ENCODE measurements at places on chromosomes 16 and 17.

- no peak for DNase-seq
Measured at GRCh38 chr17:50055055-50055425, 870 bp upstream of the ITGA3 start.

DNA sequence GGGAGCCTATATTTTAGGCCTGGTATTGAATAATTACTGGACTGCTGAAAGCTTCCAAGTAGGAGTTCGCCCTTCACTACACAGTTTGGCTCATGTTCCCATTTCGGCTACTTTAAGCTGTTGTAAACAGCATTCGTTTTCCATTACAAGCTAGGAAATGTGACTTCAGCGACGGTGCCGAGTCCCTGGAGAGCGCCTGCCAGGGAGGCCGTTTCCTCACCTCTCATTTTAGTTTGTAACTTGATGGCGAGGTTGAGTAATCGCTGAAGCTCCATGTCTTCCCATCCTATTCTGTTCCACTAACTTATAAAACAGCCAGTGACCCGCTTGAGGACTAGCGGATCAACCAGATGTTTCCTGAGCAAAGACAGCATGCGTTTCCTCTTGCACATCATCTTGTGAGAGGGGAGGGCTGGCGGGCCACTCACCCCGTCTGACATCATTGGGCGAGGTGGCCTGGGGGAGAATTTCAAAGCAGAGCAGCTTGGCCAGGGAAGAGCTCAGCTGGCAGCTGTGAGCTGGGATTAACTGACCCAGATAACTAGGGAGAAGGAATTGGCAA is 32.9 kb downstream of the PCTP start:
- no peak for DNase-seq

DNA sequence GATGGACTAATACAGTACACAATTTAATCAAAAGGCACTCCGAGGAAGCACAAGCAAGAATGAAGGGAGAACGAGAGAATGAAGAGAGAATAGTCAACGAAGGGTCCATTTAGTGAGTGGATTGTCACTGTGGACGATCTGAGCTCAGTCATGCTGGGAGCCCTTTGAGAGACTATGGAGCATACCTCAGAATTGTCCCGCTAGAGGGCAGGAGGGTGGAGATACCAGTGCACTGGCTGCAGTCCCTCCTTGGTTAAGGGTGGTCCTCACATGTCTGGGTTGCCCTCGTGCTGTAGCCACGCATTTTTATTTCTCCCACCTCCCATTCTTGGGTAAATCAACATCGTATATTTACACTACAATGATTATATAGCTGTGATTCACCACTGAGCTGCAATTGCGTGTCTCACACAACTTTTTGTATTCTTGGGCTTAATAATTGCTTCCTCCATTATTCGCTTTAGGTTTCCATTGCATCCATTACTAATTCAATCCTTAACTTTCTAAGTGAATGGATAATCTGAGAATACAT is 33.2 kb upstream of the FAM20A start:
- no peak for DNase-seq

DNA sequence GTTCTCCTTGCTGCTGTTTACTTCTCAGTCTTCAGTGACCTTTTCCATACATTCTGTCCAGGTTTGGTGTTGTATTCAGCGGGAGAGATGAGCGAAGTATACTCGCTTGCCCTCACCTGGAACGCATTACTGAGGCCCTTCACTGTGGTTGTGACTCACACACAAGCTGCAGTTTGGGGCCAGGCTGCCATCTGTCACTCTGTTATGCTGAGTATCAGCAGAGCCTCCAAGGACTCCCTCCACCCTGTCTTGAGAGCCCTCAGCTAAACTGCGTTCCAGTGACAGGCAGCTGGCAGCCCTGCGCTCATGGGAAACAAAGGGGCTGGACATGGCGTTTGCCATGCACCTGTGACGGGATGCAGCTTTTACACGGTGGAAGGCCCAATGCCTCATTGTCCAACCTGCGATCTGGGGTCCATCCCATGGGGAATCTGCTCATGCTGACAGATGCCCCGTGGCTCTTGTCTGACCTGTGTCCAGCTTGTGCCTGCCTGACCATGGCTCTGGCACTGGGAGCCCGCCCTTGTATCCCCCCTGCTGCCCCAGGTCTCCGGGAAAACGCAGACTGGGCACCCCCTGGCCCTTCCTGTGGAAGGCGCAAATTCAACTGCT is 6.5 kb upstream of the ZNF778 start:
- no peak for DNase-seq

- no peak for DNase-seq
Measured at GRCh38 chr17:16986391-16986790, 14.5 kb upstream of the TNFRSF13B start.
